Kidney (tissue), 22 donors: ENCODE measurements at places on chromosomes 1 and 21.

- no peak for DNase-seq
Measured at GRCh38 chr1:247574664-247575063, 13.5 kb upstream of the OR2G2 start.

DNA sequence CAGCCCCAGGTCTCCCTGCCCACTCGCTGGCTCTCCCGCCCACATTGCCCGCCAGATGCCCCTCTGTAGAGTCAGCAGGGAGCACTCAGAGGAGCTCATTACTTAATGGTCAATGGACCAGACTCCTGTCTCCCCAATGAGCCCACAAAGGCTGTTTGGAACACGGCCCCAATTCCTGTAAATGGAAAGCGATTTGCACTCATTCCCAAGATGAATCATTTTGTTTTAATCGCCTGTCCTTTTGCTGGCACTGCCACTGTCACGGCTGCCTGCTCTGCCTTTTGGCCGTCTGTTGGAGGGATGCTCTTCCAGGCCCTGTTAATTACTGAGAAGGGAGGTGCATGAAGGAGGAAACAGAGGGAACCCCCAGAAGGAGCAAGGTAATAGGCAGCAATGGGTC is 44.8 kb upstream of the ATP2B4 start:
- no peak for DNase-seq

- DNase-seq: no peak
Measured at GRCh38 chr1:20871419-20871818, 84.3 kb upstream of the HP1BP3 start.

GRCh38 chr1:9612871-9613624 is 24.3 kb downstream of the TMEM201 start:
- no peak for DNase-seq

GRCh38 chr1:199057322-199057721 is 418.5 kb downstream of the PTPRC start:
- DNase-seq: no peak

- DNase-seq: no peak
Measured at GRCh38 chr1:178399177-178399728, 97.5 kb downstream of the CLEC20A start.

- no peak for DNase-seq
Measured at GRCh38 chr21:44575307-44576024, 1.9 kb downstream of the KRTAP10-4 start.

- no peak for DNase-seq
Measured at GRCh38 chr1:87867626-87868025, 538.9 kb downstream of the LMO4 start.

GRCh38 chr1:54456361-54456760 is 50.2 kb upstream of the SSBP3 start:
- DNase-seq: no peak

- DNase-seq: no peak
Measured at GRCh38 chr1:42873670-42874069, 27.3 kb downstream of the ZNF691 start.

DNA sequence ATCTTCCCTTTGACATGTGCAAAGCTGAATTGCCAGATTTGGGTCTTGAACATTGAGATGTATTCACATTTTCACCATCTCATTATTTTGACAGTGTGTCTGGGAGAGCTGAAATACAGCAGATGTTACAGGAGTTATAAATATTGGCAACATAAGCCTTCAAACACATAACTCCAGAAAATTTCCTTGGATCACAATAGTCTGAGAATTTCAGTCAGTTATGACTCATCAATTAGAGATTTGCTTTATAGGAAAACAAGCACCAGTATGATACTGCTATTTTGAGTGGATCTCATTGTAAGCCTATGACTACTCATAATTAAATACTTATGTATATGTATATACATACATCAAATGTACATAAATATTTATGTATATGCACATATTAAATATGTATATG is 1171.8 kb downstream of the AMY1C start:
- DNase-seq: no peak

DNA sequence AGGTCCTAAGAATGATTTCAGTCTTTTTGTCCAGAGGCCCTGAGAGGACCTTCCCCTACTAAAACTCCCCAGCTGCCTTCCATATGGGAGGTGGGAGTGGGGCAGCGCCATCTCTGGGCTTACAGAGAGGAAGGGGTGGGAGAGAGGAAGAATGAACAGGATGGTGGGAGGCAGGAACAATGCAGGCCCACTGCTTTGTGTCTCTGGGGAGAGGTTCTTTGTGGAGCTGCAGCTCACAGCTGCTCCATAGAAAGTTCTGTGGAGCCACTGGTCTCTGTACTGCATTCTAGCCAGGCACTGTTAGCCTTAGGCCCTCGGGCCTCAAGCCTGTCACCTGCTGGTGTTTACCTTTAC is 43.6 kb upstream of the A3GALT2 start:
- DNase-seq: no peak

DNA sequence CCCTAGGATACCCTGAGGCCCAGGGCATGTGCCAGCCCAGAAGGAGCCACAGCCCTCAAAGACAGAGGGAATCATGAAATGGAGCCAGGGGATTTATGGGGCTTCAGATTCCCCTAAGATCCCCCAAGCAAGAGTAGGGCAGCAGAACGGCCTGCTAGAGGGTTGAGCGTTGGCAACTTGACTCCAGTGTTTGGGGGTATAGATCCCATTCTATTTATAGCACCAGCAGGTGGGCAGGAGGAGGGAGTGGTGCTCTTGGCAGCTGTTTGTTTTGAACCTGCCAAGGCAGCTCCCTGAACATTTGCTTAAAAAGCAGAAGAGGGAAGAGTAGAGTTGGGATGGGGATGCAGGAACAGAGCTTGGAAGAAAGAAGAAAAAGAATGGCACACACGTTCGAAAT is 33.7 kb downstream of the GLUL start:
- no peak for DNase-seq

GRCh38 chr1:192131914-192132313 is 26.3 kb upstream of the RGS18 start:
- no peak for DNase-seq

- no peak for DNase-seq
Measured at GRCh38 chr1:21396516-21396915, 43.4 kb upstream of the NBPF3 start.

DNA sequence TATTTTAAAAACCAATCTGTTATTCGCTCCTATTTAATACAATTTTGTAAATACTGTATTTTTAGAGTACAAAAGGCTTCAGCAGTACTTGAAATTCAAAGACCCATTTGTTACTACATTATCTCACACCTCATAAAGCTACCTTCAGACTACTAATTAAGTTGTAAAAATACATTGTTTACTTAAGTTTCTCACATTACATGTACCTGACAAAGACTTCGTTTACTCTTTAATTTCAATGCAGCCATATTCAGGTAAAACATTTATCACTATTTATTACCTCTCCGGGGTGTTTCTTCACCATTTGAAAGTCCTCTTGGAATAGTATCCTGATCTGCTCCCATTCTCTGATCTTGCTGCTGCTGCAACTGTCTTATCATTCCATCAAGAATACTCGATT is 55.2 kb downstream of the BRWD1 start:
- DNase-seq: no peak

GRCh38 chr1:117897551-117897950 is 31.9 kb downstream of the GDAP2 start:
- no peak for DNase-seq

GRCh38 chr1:184768467-184768866 is 13.8 kb upstream of the EDEM3 start:
- no peak for DNase-seq

GRCh38 chr1:110425612-110426152 is 18.2 kb upstream of the LAMTOR5 start:
- no peak for DNase-seq

DNA sequence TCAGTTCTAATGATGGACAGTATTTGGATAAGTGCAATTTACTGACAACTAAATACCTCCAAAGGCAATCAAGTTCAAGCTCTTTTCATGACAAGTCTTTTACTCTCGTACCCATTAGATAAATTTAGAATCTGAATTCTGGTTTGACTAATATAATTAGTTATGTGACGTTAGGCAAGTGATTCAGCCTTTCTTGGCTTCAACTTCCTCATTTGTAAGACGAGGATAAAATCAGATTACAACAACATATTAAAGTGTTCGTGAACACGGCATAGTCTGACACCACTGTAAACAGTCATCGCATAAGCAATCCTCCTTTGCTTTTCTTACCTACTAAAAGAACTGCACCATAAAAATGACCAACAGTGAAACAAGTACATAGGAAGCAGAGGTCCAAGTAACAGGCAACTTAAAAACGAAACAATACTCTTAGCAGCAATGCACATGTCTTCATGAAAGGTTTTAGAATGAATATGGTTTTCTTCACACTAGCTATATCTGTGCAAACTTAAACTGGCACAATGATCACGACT is 25.7 kb downstream of the COA6 start:
- DNase-seq: no peak

GRCh38 chr1:35727434-35728040 is 8.9 kb upstream of the C1orf216 start:
- no peak for DNase-seq

- DNase-seq: no peak
Measured at GRCh38 chr1:198577444-198577843, 37.0 kb upstream of the ATP6V1G3 start.

- DNase-seq: no peak
Measured at GRCh38 chr21:29193901-29194300, 63.5 kb downstream of the MAP3K7CL start.

DNA sequence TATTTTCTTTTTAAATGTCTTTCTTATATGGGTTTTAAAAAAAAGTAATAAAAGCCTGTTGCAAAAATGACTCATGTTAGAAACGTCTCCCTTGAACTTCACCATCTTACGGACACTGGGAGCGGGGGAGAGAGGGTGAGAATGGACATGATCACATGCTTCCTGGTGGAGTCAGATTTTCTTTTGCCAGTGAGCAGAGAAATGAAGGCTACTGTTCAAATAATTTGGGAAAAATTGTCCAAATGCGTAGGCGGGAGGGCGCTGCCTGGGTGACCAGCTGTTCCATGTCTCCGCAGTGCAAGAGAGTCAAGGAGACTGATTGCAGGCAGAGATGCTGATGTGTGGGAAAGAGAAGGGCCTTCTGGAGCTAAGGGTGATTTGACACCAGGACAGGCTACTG is 23.1 kb downstream of the EIF2D start:
- peak; percentile 84 for DNase-seq

DNA sequence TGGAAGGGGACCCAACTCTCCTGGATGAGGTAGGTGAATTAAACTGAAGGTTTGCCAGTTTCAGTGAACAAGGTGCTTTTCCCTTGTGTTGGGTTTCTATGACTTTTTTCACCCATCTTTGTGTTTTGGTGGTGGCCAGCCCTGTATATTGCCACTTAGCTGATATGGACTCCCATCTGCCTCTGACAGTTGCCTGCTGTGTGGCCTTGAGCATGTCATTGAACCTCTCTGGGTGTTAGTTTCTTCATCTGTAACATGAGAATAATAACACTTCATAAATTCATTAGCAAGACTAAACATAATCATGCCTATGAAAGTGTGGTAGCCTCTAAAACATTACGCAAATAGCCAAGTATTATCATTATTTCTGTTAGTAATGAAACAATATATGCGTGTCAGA is 141.7 kb downstream of the PBX1 start:
- DNase-seq: no peak

DNA sequence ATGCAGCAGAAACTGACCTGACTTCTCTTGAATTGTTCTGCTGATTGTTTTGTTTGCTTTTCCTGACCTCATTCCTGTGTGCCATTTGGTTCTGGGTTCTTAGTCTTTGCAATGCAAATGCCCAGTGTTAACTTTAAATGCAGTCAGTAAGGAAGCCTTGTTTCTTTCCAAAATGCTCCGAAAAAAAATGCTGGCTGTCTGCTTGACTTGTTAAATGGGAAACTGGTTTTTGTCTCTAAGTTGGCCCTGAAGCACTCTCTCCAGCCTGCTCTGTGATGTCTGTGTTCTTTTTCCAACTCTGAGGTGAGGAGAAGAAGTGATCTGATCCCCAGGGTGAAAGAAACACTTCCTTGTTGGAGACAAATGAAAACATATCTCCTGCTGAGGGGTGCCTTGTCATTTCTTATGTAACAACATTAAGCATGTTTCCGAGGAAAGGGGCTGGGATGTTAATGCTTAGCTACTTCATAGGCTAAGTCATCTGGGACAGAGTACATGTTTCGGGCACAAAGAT is 256.3 kb upstream of the ADGRL4 start:
- no peak for DNase-seq

- DNase-seq: no peak
Measured at GRCh38 chr1:40593449-40594186, 62.2 kb downstream of the ZNF684 start.

DNA sequence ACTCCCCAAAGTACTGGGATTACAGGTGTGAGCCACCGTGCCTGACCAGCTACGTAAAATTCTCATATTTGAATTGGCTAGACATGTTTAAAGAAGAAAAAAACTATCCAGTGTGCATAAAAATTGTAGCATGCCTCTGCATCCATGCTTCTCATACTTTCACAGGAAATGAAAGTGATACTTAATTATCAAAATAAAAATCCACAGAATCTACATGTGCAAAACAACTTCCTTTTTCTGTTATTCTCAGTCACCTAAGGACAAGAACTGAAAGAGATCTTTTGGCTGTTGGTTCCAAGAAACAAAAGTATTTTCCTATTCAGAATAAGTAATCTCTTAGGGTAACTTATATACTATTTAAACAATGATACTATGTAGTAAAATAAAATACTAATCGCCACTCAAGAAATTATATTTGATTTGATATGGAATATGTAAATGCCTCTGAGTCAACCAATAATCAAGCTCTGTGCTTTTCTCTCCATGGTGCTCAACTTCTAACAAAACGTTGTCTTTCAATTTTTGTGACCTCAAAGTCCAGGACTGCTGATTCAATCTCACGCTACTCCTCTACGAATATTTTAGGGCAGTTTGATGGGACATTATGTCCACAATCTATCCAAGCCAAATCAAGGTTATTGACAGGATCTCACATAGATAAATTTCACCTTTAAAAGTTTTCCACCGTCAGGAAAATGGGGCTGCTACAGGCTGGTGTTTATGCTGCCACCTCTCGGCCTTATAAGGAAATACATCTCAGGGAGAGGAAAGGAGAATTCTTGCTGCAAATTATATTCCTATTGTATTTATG is 102.7 kb downstream of the ZNF281 start:
- DNase-seq: no peak

- no peak for DNase-seq
Measured at GRCh38 chr1:32060914-32061313, 11.8 kb upstream of the TMEM39B start.

DNA sequence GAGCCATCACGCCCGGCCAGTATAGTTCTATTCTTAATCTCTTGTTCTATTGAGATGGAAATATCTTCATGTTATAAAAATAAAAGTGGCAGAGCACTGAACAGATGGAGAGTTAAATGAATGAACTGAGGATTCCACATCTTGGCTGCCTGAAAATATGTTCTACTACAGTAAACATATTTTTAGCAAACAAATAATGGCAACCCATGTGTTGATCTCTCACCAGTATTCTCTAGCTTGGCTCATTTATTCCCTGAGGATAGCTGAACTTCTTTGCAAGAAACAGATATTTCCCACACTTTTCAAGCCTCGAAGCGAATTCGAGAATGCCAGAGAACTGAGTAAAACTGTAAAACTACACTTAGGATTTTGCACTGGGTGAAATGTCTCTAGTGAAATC is 58.9 kb downstream of the DIRAS3 start:
- DNase-seq: no peak
